Stimulated activated CD4-positive, alpha-beta T cell treated with anti-CD3 and anti-CD28 coated beads, Interleukin-12 subunit alpha, Interleukin-12 subunit beta, amount 100 ng/mL, for 4 hours (primary cell): ENCODE measurements at places on chromosomes 3 and 15.

DNA sequence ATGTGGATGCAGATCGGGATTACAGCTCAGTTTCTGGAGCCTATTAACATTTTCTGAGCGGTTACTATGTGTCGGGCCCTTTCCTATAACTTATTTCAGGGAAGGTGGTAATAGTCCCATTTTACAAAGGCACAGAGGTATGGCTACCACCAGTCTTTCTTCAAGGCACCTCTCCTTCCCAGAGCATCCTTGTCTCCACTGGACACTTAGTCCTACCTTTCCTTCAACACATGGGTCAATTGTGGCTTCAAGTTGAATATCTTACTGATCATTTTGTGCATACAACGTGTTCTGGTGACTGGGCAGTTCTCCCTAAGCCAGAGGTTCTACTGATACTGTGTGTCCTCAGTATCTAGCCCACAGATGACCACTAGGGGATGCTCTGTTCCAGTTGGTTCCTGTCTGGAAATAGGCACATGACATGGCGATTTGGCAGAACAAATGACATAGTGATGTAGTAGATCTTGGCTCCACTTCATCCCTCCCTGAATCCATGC is 60.7 kb upstream of the CMTM8 start:
- DNase-seq = peak; percentile 11

DNA sequence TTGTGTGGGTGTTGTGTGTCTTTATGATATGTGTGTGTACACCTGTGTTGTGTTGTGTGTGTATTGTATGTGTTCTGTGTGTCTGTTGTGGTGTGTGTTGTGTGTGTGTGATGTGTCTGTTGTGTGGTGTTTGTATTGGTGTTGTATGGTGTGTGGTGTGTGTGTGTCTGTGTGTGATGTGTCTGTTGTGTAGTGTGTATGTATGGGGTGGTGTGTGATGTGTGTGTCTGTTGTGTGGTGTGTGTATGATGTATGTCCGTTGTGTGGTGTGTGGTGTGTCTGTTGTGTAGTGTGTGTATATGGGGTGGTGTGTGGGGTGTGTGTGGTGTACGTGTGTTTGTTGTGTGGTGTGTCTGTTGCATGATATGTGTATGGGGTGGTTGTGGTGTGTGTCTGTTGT is 46.6 kb downstream of the ZDHHC19 start:
- no peak for DNase-seq

DNA sequence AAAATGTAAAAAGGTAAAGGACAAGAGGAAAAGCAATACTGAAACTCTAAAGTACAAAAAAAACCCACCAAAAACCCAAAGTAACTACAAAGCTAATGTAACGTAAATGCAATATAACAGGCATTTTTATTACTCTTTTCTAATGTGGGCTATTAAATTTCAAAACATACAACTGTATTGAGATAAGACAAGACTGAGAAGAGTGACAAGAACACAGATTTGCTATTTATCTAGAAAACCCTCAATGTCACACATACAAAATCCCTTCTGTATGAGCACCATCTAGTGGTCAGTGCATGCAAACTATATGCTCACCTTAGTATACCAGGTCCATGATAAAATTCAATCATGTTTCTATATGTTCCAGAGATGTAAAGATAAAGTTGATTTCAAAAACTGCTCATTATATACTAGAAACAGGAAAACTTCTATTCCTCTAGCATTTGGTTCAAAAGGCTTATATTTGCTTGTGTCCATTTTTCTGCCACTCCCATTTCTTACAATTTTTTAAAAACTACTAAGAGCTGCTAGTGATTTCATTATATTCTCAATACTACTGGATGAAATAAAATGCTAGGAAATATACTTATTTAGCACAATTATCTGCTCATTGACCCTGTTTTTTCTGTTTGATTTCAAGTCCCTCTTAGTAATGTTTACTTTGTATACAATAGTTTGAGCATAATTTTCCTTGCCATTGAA is 111.4 kb downstream of the DLG1 start:
- DNase-seq = no peak

GRCh38 chr3:119318876-119319275 is 24.7 kb downstream of the ARHGAP31 start:
- no peak for DNase-seq

DNA sequence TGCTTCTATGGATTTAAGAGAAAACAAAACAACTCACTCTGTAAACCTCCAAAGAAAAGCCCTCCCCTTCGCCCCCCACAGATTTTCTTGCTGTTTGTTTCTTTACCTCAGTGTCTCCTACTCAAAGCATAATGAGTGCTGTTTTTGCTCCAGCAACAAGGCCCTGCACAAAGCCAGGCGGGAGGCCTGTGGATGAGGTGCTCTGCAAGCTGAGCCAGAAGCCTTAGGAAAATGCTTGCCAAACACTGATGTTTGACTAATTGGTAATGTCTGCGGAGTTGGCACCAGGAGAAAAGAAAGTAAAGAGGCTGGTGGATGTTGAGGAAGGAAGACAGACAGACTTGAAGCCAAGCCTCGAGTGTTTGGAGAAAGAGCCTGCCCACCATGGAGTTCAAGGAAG is 99.7 kb downstream of the RARB start:
- DNase-seq = no peak

DNA sequence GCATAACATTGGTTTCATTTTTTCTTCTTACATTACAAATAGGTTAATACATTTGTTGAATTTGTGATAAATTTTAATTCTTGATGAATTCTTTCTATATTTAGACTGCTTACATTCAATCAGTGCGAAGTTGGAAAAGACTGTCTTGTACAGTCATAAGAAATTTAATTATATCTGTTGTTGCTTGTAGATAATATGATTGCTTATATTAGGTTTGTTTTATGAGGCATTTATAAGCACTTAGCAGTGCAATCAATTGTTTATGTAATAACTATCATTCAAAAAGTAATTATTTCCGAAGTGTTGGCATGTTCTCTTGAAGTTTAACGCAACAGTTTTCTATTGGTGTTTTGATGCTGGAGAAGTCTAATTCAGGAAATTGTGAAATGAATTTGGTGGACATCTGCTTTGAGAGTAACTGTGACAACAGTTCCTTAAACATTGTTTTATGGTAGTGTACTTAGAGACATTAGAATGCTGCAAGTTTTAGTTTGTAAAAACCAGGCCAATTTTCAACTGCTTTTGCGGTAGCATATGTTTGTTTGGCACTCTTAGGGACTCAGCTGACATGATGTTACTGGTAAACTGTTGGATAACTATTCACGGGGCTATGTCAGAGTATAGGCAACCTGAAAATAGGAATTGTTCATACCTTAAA is 99.7 kb downstream of the NAALADL2 start:
- no peak for DNase-seq

DNA sequence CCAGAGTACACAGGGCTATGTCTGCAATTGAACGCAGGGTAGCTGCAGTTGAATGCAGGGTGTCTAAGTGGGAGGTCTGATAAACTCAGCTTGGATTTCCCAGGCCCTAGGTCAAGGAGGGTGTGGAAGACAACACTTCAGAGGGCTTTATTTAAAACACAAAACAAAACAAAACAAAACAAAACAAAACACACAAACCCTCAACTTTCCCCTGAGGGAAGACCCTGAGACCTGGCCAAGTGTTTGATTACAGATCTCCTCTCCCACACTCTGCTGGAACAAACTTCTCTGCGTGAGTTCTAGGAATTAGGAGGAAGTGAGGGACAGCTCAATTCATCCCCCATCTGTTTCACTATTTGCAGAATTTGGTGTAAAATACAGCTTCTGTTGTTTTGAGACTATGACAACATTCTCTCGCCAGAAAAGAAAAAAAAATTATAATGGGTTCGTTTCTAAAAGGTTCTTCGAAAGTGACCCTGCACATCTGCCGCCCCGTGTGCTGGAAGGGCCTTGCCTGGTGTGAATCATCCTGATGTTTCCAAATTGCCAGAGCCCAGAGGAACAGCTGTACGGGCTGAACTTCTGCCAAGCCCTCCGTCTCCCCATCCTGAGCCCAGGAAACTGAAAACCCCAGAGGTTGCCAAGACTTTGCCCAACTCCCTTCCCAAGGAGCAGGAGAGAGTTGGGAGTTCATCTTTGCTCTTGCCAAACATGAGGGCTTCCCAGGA is 73.3 kb upstream of the RAD18 start:
- no peak for DNase-seq

DNA sequence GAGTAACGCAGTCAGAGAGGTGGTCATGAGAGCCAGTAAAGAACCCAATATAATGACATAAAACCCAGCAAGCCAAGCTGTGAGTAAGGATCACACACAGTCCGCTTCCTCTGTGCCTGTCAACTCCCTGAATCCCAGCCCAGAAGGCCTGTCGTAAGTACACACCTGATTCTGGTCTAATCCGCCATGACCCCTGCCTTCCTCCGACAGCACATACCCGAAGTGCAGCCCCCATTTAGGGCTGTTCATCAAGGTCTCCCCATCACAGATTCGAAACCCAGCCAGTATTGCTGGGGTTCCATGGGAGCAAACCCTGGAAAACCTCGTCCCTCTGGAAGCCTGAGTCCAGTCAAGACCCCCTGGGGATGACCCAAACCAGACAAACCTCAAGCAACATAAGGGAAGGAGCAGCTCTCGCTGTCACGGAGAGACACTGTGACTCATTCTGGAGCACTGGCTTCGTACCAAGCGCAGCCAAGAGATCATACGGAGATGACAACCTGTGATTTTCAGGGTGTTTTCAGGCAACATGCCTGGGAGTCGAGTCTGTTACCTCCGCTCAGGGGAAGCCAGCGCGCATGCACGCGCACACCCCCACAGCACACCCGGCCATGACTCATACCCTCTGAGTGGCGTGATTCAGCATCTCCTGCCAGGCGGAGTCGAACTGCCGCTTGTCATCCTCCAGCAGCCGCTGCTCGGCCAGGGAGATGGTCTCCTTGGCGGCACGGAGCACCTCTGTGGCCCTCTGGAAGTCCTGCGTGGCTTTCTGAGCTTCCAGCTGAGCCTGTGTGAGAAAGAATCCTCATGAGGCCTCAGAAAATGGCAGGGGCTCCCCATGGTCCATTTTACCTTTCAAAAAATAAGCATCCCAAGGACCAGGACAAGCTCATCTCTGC is 63.0 kb downstream of the SH3BP5 start:
- DNase-seq = peak; percentile 77

GRCh38 chr15:85722374-85723152 is 72.2 kb downstream of the KLHL25 start:
- no peak for DNase-seq

DNA sequence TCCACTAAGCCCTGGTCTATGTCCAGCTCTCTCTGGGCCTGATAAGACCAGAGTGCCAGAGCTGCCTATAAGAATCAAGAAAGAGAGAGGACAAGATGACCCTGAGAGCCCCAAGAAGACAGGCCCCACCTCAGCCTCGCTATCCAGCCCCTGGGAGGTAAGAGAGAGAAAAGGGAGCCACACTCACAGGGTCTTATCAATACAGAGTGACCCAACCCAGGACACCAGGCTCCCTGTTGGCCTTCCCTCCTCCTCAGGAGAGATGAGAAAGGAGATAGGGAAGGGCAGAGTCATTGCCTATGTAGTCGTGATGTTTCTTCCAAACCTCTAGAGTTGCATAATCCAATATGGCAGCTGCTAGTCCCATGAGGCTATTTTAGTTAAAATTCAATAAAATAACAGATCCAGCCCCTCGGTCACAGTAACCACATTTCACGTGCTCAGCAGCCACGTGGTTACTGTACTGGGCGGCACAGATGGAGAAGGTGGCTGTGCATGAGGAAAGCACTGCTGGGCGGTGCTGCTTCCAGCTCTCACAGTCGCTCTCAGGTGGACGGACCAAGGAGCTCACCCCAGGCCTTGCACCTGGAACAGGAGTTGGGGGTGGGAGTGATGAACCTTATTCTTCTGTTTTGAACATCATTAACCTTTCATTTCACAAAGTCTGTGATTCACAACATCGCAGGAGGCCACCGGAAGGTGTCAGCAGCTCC is 525.8 kb downstream of the SHQ1 start:
- DNase-seq = no peak

DNA sequence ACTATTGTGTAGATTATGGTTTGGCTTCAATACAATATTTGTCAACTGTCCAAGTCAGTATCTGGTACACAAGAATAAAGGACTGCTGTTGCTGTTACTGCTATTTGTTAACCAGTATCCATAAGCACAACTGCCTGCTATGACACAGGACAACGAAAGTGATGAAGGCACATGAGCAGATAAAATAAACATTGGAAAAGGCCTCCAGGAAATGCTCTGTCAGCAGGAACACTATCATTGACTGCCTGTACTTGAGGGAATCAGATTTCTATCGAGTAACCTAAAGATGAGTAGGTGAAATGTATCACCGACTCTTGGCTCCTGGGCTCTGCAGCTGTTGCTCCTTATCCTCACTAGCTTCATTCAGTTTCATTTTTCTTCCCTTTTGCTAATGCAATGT is 56.5 kb downstream of the FMN1 start:
- DNase-seq = no peak

DNA sequence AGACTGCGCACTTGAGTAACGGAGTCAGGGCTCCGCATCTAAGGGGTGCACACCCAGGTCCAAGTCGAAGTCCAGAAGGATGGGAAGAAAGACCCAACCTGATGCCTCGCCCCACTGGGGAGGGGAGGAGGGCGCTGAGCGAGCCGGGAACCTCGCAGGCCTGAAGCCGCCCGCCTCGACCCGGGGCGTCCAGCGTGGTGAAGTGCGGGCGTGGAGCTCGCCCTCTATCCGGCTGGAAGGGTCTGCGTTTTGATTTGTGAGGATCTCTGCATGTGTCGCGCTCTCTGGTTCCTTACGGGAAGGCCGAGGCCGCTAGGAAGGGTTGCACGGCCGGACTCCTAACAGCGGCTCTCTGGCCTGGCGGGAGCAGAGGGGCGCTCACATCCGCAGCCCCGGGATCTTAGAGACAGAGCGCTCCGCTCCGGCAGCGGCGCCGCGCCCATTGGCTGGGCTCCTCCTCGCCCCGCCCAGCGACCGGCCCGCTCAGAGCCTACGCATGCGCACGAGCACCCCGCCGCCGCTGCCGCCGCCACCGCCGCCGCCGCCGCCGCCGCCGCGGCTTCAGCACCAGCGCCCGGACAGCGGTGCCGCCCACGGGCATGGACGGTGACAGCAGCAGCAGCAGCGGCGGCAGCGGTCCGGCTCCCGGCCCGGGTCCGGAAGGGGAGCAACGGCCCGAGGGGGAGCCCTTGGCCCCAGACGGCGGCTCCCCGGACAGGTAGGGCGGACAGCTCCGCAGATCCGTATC is at the start of gene DISP2:
Gene DISP2, plus strand, starts transcription at position 497 of the 748 bp plus-strand sequence. Its CDS starts 103 bp downstream, at position 600.
- peak; percentile 87 for DNase-seq

DNA sequence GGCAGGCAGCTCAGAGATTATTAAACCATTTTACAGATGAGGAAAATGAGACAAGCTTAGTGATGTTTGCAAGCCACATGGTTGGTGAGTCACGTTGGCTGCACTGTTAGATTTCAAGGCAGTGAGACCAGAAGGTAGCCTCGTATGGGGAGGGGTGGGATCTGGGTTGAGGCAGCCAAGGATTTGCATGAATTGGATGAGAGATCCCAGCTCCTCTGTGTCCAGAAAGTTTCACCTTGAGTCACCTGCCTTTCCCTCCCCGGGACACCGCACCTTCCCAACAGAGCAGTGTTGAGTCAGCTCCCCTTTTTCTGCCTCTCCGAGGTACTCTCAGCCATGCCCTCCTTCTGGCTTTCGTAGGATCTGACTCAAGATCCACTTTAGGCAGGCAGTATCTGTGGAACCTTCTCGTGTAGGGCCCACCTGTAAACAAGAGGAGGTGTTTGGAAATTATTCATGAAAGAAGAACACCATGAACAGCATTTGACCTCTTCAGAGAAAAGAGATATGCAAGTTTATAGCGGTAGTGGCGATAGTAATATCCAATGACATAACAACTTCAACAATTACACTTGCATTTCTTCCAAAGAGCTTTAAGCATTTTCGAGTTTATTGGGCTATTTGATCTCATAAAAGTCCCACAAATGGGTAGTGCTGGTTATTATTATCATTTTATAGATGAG is 46.8 kb upstream of the VPS8 start:
- no peak for DNase-seq
